ENCODE measurements at places on chromosomes 1 and 21.

GRCh38 chr21:28580585-28580984 lies 412.1 kb downstream of the LTN1 start:
- no peak for DNase-seq

- no peak for DNase-seq
Observed at GRCh38 chr1:214337511-214337910, 56.6 kb downstream of the SMYD2 start.

- DNase-seq = no peak
Observed at GRCh38 chr1:209869291-209870149, 41.7 kb downstream of the UTP25 start.

DNA sequence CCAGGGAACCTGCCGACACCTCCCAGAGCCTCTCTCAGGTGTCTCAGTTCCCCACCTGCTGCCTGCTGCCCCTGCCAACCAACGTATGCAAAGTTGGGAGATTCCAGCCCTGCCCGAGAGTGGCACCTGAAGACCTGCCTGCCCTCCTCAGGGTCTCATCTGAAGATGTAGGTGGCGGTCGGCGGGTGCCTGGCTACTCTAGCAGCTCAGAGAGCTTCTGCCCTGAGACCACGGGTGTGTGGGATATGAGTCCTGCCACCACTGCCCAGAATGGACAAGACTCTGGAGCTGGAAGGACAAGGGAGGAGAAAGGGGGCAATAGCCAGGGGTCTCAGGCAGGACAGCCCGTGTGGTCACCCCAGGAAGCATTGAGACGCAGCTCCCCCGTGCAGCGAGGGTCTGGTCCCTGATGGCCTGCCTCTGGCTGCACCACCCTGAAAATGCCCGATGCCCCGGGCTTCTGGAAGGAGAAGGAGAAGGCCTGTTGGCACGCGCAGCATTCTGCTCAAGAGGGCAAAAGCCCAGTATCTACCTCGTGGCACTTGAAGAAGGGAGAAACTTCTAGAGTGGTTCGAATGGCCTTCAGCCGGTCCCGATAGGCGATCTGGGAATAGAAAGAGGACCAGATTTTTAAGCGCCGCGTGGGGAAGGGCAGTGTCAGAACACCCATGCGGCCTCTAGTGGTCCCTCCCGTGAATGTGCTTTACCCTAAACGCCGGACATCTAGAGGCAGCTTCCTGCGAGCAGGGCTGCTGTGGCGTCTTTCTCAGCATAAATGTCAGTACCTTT lies 88.8 kb downstream of the STUM start:
- peak; percentile 28 for DNase-seq

DNA sequence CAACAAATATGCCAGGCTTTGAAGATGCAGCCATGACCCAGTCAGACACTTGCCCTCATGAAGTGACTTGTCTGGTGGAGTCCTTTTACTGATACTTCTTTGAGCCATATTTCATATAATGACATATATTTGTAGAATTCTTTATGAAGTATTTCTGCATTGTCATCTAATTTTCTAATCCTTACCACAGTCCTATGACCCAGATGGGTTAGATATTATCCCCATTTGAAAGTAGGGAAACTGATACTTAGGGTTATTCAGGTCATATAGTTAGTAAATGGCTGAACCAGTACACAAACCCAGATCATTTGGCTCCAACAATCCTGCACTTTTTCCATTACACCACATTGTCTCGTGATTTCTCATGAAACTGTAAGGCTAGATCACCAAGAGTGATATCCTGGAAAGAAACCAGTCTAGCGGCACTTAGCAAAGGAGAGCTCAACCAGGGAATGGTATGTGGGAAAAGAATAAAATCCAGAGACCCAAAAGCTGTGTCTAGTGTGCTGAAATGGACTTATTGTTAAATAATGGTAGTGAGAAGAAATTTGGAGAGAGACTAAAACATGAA lies 49.6 kb downstream of the ZFYVE9 start:
- no peak for DNase-seq

- DNase-seq = no peak
Observed at GRCh38 chr1:211420845-211421454, 71.0 kb downstream of the RD3 start.

DNA sequence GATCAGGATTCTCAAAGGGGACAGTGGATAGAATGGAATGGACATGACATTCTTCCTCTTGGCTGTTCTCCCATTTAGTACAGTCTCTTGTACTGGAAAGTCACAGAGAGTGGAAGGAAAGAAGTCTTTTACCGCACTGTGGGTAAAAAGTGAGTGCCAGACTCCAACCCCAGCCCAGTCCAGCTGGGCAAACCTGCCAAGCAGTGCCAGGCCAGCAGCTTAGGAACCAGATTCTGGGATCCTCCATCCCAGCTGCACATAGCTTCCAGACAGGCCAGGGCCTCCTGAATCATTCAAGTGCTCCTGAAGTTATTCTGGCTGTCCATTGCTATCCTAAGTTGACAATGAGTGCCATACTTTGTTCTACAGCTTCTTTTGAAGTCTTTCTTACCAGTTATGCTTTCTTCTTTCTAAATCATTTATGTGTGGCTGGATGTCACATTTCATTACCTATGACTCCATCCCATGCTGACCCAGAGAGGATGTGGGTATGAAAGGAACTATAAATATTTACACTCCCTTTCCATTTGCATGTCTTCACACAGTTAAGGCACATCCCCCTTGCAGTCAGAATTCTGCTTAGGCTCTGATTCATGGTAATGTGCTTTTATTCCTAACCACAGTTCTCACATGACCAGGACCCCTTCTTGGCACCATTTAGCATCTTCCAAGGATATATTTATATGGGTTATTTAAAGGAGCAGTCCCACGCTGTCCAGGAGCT lies 88.9 kb downstream of the AK5 start:
- no peak for DNase-seq

GRCh38 chr1:109500941-109501381 lies 7.1 kb downstream of the CYB561D1 start:
- DNase-seq = peak; percentile 26

DNA sequence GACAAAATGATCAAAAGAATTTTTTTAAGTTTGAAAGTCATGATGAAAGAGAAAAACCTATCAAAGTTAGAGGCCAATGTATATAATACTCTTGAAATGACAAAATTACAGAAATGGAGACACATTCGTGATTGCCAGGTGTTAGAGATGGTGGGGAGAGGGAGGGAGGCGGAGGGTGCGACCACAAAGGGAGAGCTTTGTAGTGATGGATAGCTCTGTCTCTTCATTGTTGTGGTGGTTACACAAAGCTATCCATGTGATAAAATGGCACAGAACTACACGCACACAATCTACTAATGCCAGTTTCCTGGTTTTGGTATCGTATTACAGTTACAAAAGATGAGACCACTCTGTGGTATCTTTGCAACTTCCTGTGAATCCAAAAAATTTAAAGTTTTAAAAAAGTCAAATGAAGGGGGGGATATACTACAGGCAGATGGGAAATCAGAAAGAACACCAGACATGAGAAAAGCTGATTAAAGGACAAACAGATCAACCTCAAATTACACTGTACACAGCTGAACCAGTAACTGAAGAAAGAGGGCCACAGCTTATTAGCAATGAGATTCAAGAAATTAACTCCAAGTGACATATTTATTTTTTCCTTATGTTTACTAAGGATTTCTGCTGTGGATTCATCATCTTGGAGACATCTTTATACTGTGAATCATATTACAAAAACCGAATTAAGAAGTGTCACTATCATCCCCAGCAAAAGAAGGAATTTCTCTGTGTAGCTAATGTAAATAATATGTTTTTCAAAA lies 199.1 kb downstream of the SLC45A1 start:
- DNase-seq = no peak

GRCh38 chr1:17624611-17625233 lies 85.2 kb downstream of the ARHGEF10L start:
- DNase-seq = no peak

GRCh38 chr1:112954017-112954650 lies 1.9 kb downstream of the SLC16A1 start:
- DNase-seq = peak; percentile 3

DNA sequence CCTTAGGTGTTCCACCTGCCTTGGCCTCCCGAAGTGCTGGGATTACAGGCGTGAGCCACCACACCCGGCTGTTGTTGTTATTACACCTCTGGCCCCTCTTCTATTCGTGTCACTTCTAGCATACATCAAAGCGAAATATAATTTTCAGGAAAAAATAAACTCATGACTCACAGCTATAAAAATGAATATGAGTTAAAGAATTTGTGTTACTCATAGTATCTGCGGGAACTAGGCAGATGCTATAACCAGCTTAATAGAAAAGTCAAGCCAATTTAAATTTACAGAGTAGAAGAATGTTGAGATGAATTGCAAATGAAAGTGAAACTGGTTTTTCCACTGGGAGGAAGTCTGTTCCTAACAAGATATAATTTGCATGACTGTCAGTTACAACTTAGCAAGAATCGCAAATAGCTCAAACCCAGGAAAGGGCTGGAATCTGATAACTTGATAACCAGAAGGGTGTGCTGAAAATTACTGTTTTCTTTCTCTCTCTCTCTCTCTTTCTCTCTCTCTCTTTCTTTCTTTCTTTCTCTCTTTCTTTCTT lies 11.2 kb downstream of the OR2W3 start:
- peak; percentile 2 for DNase-seq

- DNase-seq = no peak
Observed at GRCh38 chr1:43688594-43689000, 18.7 kb upstream of the ST3GAL3 start.

DNA sequence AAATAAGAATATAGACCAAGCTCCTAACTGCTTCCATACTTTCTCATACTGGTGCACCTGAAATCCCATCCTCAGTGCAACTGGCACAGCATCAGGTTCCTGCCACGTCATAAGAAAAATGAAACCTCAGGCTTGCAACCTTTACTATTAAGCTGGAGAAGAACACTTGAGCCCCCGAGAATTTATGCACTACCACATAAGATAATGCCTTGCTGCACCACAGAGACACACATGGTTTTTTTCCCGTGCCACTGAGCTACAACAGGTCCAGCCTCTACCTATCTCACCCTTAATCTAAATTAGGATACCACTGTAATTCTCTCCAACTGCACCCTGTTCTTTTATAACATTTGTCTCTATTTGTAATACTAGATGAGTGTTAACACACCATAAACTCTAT lies 174.5 kb downstream of the DENND1B start:
- no peak for DNase-seq

GRCh38 chr1:54096877-54097240 lies 43.5 kb downstream of the TCEANC2 start:
- no peak for DNase-seq

- no peak for DNase-seq
Observed at GRCh38 chr1:154407198-154408091, 2.3 kb downstream of the IL6R start.

DNA sequence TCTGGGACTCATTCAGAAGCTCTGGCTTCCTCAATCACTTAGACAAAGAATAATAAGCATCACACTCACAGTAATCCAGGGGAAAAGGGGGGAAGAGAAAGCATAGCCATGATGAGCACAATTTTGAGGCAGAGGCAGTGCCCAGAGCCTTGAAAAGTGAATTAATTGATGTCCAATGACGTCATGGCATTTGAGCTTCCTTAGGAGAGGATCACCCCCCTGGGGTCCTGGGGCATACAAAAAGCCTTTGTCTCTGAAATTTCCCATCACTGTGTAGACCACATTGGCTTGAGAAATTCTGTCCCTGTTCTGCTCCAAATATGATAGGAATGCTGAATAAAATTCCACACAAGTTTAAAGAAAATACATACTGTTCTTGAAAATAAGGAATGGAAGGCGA lies 84.3 kb upstream of the COA6 start:
- no peak for DNase-seq

DNA sequence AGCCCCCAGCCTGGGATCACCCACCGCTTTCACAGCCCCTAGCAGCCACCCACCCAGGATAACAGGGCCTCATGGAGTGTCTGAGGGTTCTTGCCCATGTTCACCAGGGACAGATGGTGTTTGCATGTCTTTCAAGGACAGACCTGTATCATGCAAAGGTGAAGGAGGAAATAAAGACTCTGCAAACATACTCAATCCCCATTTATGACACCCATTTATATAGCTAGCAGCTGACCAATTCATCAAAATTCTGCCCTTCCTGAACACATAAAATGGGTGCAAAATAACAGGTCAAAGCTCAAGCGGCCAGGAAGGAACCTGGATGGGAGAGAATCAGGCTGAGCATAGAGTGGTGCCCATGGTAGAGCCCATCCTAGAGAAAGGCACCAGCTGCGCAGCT lies 32.8 kb upstream of the LYPD8 start:
- DNase-seq = peak; percentile 66

GRCh38 chr1:32724678-32725614 lies 22.4 kb upstream of the SYNC start:
- DNase-seq = peak; percentile 80

DNA sequence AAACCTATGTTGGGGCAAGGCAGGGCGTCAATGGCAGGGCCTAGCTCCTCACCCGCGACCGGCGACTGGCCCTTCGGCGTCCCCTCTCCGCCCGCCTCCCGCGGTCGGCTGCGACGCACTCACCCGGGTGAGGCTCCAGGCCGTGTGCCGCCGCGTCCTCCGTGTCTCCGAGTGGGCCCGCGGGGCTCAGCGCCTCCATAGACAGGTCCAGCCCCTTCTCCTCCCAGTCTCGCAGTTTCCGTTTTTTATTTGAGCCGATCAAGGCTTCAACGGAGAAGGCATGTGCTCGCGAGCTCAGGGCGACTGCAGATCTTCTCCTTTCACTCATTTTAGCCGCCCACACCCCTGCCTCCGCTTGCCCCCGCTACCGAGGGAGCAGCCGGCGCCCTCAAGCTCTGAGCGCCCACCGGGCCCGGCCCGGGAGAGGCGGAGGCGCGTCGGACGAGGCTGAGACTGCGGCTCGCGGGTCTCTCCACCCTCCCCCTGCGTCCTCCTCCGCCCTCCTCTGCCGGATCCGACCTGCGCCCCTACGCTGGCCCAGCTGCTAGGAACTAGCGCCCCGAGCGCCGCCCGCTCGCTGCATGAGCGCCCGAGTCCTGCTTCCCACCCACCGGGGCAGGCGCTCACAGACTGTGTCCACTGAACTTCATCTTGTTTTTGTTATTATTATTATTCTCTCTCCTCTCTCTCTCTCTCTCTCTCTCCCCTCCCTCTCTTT lies 516 bp downstream of the TBX15 start:
- DNase-seq = no peak

- no peak for DNase-seq
Observed at GRCh38 chr1:57549300-57549699, 125.4 kb upstream of the DAB1 start.

GRCh38 chr1:185385991-185386390 lies 68.9 kb upstream of the IVNS1ABP start:
- DNase-seq = no peak

- DNase-seq = no peak
Observed at GRCh38 chr21:15365751-15366392, 301.1 kb upstream of the NRIP1 start.

GRCh38 chr1:84497631-84498275 lies 8.4 kb upstream of the SPATA1 start:
- DNase-seq = no peak

- DNase-seq = no peak
Observed at GRCh38 chr21:29238053-29238966, 60.4 kb upstream of the BACH1 start.

DNA sequence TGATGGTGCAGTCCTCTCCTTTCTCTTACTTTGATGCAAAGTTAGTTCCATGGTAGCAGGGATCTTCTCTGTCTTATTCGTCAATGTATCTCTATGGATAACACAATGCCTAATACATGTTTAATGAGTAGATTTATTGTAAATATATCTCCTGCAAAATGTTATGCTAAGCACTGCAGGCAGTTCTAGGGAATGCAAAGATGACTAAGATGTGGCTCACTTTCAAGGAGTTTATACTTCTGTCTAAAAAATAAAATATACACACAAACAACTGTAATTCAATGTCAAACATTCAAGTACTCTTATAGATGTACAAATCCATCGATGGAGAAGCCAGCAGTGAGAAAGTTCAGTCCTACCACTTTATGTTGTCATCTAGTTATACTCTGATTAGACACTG lies 194.3 kb downstream of the KCTD3 start:
- no peak for DNase-seq
